Activated CD8-positive, alpha-beta memory T cell treated with anti-CD3 and anti-CD28 coated beads, Interleukin-2, amount 50 U/mL, for 48 hours (primary cell): ENCODE measurements at places on chromosomes 2 and 18.

GRCh38 chr2:71008342-71008741 is 13.7 kb upstream of the TEX261 start:
- no peak for DNase-seq

DNA sequence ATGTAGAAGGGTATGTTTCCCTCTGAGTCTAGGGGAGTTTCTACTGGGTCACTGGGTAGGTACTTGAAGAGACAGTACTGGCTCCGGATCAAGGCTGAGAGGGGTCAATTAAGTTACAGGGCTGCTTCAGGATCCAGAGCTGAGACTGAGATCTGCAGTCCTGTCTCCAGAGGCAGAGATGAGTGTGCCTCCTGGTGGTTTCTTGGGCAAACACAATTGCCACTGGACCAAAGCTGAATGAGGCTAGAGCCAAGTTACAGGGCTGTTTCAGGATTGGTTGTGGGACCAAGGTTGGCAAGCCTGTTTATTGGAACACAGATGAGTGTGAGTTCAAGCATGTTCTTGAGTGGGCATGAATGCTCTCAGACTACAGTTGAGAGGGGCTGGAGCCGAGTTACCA is 157.9 kb downstream of the ADCYAP1 start:
- no peak for DNase-seq

- no peak for DNase-seq
Measured at GRCh38 chr2:120514521-120514920, 168.6 kb downstream of the INHBB start.

GRCh38 chr18:72091369-72091768 is 452.8 kb downstream of the CBLN2 start:
- DNase-seq, result no peak
